Activated B cell treated with CpG ODN at 0.5 μM for 24 hours (primary cell): ENCODE measurements at places on chromosomes 1 and 21.

GRCh38 chr1:178122283-178122682 is 28.4 kb downstream of the RASAL2 start:
- DNase-seq: no peak

DNA sequence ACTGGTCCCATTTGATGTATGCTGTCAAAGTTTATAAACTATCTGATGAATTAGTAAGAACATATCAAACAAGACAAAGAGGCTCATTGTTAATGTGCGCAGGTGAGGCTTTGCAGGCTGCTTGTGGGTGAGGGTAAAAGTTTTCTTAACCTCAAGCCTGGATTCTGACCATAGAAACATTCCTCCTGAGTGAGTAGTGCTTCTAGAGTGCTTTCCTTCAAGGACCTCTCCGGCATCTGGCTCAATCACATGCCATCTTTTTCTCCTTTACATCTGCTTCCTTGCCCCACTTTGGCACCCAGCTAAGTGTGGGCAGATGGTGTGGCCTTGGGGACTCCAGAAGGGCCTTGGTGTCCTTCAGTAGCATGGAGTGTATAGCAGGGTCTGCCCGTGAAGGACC is 104.0 kb downstream of the ROR1 start:
- no peak for DNase-seq

DNA sequence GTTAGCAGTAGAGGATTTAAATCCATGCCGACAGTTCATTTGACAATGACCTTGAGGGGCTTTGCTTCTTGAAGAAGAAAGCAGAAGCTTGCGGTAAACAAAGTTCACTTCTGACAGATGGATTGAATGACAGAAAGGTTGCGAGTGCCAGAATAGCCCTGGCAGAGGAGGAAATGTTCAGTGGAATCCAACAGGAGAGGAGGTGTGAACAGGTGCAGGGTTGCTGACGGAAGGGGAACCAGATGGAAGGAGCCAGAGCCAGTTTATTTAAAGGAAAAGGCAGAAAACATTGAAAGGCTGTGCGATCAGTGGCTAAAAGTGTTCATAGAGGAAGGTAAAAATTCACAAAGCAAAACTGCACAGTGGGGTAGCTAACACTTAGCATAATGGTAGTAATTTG is 141.0 kb downstream of the SDCCAG8 start:
- DNase-seq: no peak

DNA sequence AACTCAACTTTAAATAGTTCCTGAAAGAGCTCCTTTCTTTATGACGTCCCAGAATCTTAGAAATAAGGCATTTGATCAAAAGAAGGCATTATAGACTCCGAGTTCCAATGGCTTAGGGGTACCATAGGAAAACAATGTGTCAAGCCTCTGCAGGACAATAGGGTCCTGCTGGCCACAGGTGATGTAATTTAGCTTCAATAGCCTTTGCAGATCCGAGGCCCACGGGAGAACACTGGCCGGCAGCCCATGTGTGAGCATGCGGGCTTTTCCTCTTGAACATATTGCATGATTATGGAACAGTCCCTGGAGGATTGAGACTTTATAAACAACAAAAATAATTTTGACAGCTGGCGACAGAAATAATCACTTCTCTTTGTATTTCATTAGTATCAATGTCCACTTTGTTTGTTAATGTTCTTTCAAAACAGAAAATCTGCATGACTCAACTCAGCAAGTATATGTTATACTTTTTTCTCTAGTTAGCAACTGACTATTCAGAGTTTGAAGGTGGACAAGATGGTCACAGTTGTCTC is 49.0 kb upstream of the NR5A2 start:
- DNase-seq: no peak

DNA sequence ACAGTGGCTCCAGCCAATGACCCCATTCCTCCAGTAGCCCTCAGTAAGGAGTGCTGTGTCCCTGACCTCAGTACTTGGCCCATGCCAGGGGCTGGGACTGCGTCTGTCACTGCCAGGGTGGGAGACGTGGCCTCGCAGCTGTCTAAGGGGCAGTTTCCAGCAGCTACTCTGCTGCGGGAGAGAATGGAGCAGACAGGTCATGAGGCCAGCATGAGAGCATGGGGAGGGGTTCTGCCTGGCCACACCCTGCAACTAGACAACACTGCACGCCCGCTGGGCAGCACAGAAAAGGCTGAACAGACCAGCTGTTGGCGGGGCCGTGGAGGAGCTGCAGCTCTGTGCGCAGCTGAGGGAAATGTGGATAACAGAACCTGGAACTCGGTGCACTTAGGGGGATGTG is 91.6 kb upstream of the COL6A1 start:
- DNase-seq: no peak

DNA sequence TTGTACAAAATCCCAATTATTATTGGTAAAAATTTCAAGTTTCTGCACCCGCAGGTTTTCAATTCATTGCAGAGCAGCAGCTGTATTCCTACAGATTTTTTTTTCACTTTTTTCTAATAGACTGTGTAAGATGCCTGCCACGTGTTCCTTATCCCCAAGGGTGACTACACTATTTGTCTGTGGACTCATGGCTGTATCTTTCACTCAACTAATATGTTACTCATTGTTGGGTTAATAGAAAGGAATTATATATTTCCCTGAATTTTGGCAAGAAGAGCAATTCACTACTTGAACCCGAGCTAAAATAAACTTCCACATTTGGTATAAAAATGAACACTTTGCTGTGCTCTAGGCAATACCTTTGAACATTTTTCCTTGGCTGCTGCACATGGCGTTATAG is 158.7 kb downstream of the NCAM2 start:
- no peak for DNase-seq

DNA sequence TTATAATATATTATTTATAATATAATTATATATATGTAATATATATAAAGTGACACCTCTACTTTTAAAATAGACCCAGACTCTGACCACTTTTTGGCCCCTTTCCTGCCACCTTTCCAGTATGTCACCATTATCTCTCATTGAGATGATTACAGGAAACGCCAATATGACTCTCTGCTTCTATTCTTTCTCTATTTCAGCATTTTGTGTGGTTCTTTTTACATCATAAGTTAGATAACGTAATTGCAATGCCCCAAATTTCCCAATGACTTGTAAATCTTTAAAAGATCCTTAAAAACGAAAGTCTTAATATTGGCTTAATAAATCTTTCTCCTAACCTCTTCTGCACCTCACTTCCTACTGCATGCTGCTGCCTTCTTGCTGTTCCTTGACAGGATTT is 8.1 kb upstream of the GBP5 start:
- no peak for DNase-seq

GRCh38 chr1:66397192-66397591 is 136.8 kb upstream of the SGIP1 start:
- DNase-seq: no peak

- DNase-seq: no peak
Observed at GRCh38 chr1:65412984-65413375, 7.5 kb upstream of the LEPR start.
